ENCODE measurements at places on chromosomes 12 and 14. TPM values are rescaled to one million over a fixed set of nuclear protein-coding genes. Genes with fewer than 3 reads are reported as not detected.

The TMEM132C gene
- total RNA-seq = not detected

The AQP5 gene
- total RNA-seq = not detected

The RAB3IP gene
- total RNA-seq = 34.2 TPM

The SERPINA4 gene
- total RNA-seq = not detected

The INHBE gene
- total RNA-seq = 1.2 TPM

The KRT75 gene
- total RNA-seq = not detected

The TMED10 gene
- 184 TPM for total RNA-seq

The PLEKHG7 gene
- not detected for total RNA-seq

The CCDC197 gene
- total RNA-seq = not detected

The PTGER2 gene
- 49.7 TPM for total RNA-seq

The WIF1 gene
- total RNA-seq = not detected

The CACNA1C gene
- total RNA-seq = 0.04 TPM

The UNC79 gene
- 0.02 TPM for total RNA-seq

The GPR162 gene
- total RNA-seq = 0.44 TPM

The TESPA1 gene
- total RNA-seq = 81.2 TPM

The KRT73 gene
- total RNA-seq = not detected

The CLEC2B gene
- 10.0 TPM for total RNA-seq

The NTF3 gene
- total RNA-seq = not detected

The CCDC175 gene
- not detected for total RNA-seq

The NOVA1 gene
- total RNA-seq = 0.19 TPM

The RPL36AL gene
- 251 TPM for total RNA-seq

The NRXN3 gene
- not detected for total RNA-seq

The POTEG gene
- not detected for total RNA-seq

The DPF3 gene
- 1.2 TPM for total RNA-seq

The AVPR1A gene
- total RNA-seq = not detected

The IL31 gene
- 2.0 TPM for total RNA-seq

The SLC17A8 gene
- not detected for total RNA-seq

The C12orf60 gene
- 3.2 TPM for total RNA-seq

The NKX2-1 gene
- not detected for total RNA-seq

The PDZRN4 gene
- total RNA-seq = not detected

The SAMD15 gene
- 1.2 TPM for total RNA-seq

The NUAK1 gene
- total RNA-seq = not detected

The EXOC3L4 gene
- not detected for total RNA-seq

The OR6C2 gene
- not detected for total RNA-seq

The MIP gene
- total RNA-seq = not detected

The DPY19L2 gene
- total RNA-seq = 8.7 TPM
